Caki2 (cell line): ENCODE measurements at places on chromosomes 11 and 22.

- DNase-seq: no peak
Observed at GRCh38 chr11:64601605-64602465, 10.8 kb downstream of the SLC22A12 start.

DNA sequence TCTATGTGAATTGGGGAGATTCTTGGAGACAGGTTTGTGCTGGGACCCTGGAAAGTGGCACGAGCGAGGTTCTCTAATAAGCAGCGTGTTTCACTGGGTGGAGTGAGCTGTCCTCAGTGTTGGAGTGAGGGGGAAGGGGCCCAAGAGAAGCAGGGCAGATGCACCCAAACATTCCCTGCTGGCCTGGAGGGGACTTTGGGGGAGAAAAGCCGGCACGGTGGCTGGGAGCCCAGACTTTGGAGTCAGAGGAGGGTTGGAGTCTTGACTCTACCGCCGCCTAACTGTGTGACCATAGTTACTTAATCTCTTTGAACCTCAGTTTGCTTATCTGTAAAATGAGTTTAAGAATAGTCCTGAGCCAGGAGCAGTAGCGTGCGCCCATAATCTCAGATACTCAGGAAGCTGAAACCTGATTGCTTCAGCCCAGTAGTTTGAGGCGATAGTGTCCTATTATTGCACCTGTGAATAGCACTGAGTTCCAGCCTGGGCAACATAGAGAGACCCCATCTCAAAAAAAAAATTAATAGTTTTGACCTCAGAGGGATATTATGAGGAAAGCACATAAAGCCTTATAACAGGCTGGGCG is 614 bp downstream of the NR1H3 start:
- DNase-seq: no peak

DNA sequence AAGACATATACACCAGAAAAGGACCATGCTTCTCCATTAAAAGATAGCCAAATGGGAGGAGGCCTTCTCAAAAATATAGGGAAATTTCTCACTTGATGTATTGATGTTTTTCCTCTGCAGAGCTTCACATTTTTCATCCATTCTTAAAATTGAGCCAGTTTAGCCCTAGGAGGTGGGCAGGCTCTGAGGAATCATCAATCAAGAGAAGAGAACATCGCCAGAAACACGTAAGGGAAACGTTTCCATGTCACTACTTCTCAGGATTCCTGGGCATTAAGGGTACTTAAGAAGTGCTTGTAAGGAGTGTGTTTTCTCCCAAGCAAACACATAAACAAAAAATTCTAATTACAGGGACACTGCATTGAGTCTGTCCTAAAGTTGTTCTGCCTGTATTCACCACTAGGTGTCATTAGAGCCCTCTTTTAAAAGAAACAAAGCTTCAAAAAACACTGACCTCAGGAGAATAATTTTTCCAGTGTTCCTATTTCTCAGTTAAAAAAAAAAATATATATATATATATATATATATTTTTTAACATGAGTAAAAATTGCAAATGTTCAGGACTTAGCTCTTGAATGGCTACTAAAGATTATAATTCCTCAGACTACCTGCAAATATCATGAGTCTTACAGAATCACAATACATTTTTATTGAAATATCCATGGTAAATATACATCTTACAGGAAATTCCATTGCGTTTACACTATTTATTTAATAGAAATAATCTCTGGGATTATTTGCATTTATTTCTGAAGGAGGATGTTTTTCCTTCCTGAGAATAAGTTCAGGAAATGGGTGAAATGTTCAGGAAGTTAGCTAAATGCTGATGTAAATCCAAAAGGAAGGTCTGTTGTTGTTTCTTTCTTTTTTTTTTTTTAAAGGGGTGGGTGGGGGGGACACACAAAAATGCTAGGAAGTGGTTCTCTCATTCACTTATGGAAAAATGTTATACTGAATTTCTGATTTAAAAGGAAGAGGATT is 16.0 kb downstream of the FZD4 start:
- no peak for DNase-seq

DNA sequence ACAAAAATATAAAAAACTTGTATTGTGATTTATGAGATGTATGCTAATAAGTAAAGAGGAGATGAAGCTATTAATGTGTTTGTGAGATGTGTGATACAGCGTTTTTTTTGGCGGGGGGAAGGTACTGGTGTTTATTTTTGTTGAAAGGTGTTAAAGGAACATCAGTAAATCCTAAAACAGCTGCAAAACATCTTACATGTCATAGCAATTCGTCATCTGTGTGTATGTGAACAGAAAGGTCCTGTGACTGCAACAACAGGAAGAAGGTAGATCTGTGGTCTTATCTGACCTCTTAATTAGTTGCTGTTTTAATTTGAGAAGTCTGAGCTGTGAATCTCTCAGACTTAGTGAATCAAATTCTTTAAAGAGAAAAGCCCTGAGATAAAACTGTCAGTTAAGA is 1041.1 kb downstream of the JRKL start:
- DNase-seq: no peak

DNA sequence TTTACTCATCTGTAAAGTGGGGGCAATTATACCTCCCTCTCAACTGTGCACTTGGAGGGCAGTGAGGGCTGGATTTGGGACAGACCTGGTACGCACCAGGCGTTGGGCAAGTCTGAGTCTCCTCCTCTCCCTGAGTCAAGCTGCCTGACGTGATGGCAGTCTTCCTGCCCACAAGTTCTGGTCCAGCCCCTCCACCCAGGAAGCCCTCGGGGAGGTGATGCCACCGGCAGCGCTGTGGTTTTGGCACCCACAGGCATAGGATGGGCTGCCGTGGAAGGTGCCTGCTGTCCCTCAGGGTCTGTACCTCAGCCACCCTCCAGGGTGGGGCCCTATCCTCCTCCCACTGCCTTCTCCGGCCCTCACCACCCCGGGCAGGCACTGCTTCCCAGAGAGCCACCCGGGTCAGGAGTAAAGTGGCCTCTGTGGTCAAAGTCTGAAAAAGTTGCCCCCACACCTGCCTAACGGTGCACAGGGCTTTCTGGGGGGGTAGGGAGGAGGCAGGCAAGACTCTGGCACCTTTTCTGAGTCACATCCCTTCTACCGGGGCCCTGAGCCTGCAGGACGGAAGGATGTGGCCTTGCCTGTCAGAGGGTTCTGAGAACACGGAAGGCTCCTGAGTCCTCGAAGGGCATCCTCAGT is 6.5 kb upstream of the APOBEC3H start:
- no peak for DNase-seq

DNA sequence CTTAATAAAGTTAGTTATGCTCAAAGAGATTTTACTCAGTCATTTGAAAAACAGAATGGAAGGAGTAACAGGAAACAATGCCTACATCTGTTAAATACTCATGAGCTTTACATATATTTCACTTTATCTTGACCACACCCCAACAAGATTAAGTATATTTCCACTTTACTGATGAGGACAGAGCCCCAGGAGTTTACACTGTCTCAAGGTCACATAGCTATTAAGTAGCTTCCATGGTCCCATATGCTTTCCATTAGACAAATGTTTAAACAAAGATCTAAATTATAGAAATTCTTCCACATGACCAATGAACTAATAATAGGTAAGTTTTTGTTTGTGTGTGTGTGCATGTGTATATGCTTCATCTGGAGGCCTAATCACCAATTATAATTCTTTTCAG is 30.2 kb downstream of the MRTFA start:
- no peak for DNase-seq

DNA sequence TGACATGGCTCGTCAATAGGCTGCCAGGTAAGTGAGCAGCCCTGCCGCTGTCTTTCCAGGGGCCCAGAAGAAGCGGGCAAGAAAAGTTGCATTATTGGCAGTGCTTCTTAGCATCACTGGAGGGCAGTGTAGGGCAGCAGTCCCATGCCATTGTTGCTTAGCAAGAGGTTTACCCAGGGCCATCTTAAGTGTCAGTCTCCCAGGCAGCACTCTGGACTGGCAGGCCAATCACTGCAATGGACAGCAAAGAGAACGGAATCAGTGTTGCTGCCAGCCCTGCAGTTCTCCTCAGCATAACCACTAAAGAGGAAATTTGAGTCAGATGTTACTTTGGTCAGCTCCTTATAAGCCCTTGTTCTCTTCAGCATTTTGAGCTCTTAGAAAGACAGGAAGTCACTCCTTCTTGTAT is 13.4 kb upstream of the GRK2 start:
- DNase-seq: peak; percentile 27

DNA sequence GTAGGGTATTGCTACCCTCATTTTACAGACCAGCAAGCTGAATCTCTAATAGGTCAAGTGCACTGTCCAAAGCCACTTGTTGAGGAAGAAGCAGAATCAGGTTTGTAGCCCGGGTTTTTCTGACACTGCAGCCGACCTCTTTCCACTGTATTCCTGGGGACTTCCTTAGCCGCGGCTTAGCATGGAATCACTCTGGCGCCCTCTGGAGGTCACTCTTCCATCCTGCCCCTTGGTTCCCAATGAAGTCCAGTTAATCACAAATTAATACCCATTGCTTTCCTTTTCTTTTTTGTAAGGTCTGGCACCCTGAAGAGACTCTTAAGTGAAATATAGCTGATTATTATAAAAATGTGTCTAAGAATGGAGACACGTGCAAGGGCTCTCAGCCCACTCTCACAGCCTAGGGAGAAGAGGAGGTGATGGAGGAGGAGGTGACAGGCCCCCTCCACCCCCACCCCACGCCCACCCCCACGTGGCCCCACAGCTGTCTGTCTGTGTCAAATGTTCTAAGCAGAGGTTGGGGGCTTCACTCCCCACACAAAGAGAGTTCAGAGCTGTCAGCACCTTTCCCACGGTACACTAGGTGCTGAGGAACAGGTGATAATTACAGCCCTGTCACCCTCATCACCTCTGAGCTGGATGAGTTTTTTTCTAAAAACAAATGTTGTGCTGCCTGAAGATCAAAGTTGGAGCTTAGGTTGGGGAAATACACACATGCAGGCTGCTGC is 57.7 kb upstream of the DRD2 start:
- DNase-seq: peak; percentile 21

DNA sequence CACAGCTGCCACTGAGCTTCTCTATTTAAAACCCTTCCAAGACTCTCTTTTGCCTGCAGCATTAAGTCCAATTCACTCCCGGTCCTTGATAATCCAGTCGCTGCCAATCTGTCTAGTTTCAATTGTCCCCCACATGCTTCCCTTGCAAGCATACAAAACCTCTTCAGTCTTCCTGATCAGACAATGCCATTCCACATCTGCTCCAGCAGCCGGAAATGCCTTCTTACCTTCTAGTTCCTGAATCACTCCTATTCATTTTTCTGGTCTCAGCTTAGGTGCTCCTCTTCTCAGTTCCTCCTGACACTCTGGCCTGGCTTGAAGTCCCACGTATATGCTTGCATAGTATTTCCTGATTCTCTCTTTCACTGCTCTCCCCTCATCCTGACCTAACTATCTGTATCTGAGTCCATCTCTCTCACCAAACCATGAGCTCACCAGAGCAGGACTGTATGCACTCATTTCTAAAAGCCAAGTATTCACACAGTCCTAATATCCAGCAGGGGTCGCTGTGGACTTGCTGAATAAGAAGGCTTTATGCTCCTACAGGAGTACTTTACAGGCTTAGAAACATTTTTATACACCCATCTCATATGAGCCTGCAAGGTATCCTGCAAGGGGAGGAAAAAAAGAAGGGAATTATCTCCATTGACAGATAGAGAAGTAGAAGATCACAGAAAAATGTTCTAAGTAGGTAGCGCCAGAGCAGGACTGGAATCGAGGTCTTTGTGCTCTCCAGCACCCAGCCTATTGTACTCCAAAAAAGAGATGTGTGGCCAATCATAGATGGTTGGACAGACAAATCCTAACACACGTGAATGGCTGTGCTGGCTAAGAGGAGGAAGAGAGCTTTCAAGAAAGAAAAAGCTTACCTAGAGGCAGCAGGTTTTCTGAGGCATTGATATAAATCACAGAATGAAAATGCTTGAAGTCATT is 19.2 kb downstream of the XRRA1 start:
- DNase-seq: peak; percentile 56

- DNase-seq: no peak
Observed at GRCh38 chr11:31218847-31219246, 150.7 kb downstream of the DCDC1 start.

GRCh38 chr11:120074076-120074475 is 63.8 kb downstream of the TRIM29 start:
- DNase-seq: no peak

- DNase-seq: no peak
Observed at GRCh38 chr11:70129051-70129592, 51.0 kb downstream of the ANO1 start.

GRCh38 chr11:93196816-93197379 is 893 bp downstream of the SLC36A4 start:
- no peak for DNase-seq

- DNase-seq: no peak
Observed at GRCh38 chr11:58654908-58655296, 32.4 kb downstream of the CNTF start.

DNA sequence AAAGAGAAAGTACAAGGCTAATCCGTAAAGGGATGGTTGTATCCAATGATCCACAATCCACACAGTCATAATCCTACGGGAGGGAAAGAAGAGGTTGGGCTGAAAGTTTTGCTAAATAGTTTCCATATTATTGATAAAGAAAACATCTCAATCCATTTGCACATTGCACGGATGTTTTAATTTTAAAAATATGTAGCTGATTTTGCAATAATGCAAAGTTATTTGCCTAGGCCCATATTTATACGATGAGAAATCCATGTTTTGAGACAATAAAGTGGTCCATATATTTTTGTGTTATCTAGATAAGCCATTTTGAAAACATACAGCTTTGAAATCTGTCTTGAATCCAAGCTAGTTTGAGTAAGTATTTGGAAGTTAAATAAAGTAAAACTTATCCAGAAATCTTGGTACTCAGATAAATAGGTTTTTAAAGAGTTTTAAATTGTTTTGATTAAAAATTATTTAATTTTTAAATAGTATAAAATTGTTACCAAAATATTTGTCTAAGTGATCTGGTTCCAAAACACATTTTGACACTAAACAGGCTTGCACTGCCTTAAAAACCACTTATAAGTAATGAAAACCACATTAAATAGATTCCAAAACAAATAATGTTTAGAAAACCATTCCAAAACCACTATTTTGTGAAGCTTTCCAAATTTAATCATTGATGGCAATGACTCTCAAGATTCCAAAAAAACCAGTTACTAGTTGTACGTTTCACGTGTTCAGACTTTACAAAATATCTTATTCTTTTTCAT is 38.2 kb upstream of the PAMR1 start:
- no peak for DNase-seq
